CD4-positive, alpha-beta T cell treated with Interferon alpha-2 for 1 hour (primary cell): ENCODE measurements at places on chromosomes 3 and 15.

- DNase-seq: no peak
These were observed 29.2 kb upstream of the ANXA2 start for GRCh38 chr15:60426870-60427508.

- DNase-seq: no peak
These were observed 11.6 kb downstream of the SEC61A1 start for GRCh38 chr3:128063865-128064264.

DNA sequence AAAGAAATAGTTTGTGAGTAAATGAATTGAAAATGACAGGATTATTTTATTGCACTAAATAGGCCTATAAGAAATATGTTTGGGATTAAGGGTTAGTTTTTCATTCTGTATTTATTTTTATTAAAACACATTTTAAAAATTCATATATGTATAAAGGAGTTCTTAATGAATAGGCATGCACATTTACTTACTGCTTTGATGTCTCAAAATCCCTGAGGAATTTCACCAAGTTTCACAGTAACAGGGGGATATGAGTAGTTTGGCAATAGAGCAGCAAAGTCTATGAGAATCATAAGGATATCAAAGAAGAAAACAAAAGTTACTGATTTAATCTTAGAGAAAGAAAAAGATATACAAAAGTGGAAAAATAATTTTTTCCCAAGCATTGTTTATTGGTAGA lies 411.7 kb downstream of the NAALADL2 start:
- DNase-seq: no peak

DNA sequence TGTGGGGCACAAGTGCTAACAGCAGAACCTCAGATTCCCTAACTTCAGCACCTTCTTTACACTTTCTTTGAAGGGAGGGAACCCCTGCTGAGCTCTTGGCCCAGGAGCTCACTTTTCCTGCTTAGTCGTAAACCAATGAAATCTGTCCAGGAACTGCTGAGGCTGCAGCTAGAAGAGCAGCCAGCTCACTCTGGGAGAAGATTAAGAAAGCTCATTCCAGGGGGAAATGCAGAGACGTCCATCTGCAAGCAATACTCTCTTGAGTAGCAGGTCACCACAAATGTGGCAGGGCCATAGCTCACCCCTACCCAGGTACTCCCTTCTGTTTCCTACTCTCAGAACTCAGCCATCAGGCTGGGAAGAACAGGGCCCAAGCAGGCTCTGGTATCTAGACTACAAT lies 103.3 kb downstream of the WDR76 start:
- DNase-seq: no peak

GRCh38 chr3:61925721-61926120 lies 364.4 kb downstream of the PTPRG start:
- no peak for DNase-seq

- no peak for DNase-seq
These were observed 186.9 kb downstream of the MAGI1 start for GRCh38 chr3:65851827-65852226.

DNA sequence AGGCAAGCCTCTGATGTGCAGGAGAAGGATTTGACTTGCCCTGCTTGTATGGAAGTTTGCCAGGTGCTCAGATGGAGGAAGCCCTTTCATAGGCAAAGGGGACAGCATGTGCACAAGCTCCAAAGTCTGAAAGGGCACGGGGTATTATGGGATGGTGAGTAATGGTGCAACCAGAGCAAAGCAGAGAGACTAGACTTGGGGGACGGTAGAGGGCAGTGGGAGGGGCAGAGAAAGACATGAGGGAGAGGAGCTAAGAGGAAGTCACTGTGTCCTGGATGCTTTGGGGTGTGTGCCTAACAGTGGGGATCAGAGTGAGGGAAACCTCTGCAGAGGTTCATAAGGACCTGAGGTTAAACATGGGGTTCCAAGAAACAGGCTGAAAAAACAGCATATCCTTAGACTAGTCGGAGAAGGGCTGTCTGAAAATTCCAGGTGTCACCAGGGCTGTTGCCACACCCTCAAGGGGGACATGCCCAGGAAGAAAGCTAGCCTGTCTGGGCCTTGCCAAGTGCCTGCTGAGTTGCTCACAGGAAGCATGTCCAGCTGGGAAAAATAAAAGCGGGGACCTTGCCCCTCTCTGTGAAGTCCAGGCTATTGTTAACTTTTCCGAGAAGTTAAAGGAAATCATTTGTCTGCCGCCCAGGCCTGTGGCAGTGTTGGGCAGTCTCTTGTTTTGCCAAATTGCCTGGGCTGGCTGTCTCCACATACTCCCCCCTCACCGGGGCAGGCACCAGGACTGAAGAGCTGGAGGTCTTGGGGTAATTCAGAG lies 47.1 kb downstream of the HRH1 start:
- no peak for DNase-seq
